Globus pallidus (tissue), 1 donor: ENCODE measurements at places on chromosomes 7 and 10.

DNA sequence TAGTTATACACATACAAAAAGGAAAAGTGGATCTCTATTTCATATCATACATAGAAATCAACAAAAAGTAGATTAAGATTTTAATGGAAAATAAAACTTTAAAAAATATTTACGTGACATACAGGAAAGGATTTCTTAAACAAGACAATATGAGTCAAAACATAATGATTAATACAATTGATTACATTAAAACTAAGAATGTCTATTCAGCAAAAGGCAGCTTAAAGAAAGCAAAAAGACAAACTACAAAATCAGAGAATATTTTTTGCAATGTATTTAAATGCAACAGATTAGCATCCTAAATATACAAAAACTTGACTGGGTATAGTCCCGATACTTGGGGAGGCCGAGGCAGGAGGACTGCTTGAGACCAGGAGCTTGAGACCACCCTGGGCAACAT is 50.5 kb downstream of the VAX1 start:
- DNase-seq: no peak

DNA sequence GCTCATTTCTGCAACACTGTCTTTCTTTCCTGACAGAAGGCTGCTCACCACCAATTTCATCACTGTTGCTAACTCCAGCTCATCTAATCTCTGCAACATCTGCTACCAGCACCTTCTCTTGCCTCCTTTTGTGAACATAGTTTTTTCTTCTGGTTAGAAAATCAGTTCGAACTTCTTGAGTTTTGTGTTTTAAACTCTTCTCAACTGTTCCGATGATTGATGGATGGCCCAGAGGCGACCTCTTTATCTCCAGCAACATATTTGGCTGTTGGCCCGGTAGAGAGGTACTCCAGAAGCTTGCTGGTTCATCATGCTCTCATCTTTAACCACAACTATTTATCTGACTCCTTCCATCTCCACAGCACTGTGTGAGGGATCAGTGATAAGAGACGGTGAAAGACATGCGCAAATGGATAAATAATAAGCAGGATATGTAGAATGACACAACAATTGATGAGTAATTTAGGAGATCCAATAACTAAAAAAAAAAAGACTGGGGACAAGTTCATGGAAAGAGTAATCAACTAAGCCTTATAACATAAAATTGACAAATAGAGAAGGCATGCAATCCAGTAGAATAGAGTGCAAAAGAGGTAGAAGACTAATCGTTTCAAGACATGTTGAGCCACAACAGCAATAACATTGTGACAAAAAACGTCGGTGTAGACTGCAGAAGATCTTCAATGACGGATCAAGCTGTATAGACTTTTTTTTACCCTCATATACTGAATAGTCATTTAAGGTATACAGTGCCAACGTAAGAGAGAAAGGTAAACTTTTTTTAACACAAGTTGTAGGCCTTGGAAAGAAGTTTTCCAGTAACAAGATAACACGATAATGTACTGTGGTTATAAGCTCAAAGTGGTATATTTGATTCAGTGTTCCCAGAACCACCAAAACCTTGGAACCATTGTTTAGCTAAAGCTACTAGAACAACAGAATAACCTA is 152.2 kb downstream of the CRPPA start:
- no peak for DNase-seq

- DNase-seq: no peak
Observed at GRCh38 chr10:58565271-58565670, 52.6 kb downstream of the BICC1 start.

DNA sequence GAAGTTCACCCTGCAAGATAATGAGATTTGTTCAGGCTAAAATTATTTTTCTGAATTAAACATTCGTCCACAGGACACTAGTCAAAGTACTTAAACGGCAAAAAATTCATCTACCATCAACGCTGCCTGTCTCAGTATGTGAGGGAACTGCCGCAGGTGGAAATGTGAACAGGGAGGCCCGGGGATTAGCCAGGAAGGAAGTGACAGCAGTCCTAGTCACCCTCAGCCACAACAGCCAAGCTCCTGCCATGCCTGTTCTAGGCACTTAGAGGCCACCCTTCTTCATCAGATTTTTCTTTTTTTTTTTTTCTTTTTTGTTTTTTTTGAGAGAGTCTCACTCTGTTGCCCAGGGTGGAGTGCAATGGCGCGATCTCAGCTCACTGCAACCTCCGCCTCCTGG is 9.4 kb downstream of the NUDT5 start:
- DNase-seq: no peak

DNA sequence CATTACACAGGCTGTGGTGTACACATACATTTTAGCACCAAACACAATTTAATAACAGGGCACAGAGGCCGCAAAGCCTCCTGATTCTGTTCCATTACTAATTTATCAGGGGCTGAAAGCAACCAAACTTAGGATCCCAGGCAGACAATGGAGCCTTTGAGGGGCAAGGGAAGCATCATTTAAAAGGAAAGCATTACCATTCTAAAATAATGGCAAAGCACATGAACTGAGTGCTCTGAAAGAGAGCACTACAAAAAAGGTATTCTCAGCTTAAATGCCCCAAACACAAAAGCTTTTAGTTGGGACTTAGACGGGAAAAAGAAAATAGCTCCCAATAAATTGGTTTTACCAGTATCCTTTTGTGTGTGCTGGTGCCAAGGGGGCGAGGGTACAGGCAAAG is 282.0 kb upstream of the ETV1 start:
- DNase-seq: no peak

DNA sequence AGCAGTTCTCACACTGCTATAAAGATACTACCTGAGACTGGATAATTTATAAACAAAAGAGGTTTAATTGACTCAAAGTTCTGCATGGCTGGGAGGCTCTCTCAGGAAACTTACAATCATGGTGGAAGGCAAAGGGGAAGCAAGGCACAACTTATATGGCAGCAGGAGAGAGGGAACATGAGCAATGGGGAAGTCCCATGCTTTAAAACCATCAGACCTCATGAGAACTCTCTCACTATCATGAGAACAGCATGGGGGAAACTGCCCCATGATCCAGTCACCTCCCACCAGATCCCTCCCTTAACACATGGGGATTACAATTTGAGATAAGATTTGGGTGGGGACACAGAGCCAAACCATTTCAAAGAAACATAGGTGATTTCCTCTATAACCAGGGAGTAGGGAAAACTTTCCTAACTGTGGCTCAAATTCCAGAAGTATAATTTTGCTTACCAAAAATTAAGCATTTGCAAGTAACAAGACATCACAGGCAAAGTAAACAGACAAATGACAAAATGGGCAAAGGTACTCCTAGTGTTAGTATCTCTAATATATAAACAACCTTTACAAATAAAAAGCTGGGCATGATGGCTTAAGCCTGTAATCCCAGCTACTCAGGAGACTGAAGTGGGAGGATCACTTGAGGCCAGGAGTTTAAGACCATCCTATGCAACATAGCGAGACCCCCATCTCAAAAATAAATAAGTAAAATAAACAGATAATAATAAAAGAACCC is 88.0 kb downstream of the KBTBD2 start:
- no peak for DNase-seq

DNA sequence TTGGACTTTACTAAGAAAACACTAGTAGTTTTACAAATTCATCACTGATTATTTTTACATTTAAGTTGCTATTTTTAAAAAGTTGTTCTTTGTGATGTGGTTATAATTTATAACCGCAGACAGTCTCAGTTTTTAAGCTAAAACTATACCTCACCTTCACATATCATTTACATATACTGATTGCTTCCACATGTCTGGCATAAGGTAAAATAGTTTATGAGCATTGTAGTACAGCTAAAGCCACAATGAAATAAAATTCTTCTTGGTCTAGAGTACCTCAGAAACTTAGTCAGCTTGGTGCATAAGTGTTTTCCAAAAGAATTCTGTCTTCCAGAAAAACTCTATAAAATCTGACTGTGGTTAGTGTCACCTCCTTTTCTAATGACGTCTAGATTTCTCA is 13.0 kb downstream of the SEMA3A start:
- DNase-seq: no peak

DNA sequence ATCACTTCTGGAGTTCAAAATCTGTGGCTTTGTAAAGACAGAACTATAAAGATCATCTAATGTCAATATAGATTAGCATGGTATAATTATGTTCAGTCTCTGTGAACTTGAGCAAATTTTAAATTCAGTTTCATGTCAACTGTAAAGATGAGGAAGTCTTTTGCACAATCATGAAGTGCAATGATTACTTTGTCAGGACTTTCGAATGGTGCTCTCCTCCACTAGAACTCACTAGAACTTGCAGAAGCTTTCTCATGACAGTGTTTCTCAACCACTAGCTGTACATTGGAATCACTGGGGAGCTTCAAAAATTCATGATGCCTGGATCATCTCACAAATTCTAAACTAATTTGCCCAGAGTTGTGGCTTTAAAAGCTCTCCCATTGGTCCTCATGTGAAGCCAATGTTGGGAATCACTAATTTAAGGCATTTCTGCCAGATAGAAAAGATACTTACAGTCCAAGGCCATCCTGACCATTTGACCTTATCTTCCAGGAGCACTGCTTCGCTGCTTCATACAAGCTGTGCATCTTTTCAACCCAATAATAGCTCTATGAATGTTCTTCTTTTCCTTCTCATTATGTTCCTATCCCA is 12.9 kb downstream of the OR2AE1 start:
- no peak for DNase-seq

GRCh38 chr10:44369854-44370253 is 15.0 kb downstream of the CXCL12 start:
- DNase-seq: no peak

- DNase-seq: no peak
Observed at GRCh38 chr10:11796474-11796873, 26.7 kb upstream of the PROSER2 start.

- DNase-seq: no peak
Observed at GRCh38 chr7:157819455-157819807, 482.6 kb downstream of the DNAJB6 start.

DNA sequence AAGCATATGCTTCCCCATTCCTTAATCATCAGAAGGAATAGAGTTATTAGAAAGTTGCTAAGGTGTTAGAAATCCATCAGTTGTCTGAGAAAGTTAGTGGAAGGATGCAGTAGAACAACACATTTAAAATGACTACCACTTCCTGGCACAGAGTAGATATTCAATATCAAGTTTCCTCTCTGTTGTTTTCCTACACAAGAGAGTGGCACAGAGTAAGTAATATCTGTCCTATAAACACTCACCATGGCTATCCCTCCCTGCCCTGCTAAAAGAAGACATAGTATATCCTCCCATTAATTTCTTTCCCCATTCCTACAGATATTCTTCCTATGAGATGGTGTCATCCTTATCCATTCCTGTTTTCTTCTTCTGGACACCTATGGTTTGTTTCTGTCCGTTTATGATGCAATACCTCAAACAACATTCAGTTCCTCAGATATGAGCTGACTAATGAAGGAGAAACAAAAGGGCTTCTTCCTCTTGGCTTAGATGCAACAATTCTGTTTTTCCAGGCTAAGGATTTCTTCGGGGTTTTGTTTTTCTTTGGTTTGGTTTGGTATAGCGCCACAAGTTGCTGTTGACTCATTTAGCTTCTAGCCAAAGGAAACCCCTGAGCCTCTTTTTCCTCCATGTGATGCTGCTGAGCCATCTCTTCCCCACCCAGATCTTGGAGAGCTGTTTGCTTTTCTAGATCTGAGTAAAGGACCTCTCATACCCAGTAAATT is 32.9 kb upstream of the BPGM start:
- no peak for DNase-seq

- peak; percentile 51 for DNase-seq
Observed at GRCh38 chr7:28155019-28155660, 25.5 kb downstream of the JAZF1 start.

- no peak for DNase-seq
Observed at GRCh38 chr10:11934262-11934661, 108.3 kb downstream of the UPF2 start.

- DNase-seq: no peak
Observed at GRCh38 chr7:156722043-156722826, 81.7 kb downstream of the RNF32 start.

- no peak for DNase-seq
Observed at GRCh38 chr10:110336111-110336721, 31.5 kb upstream of the SMNDC1 start.

DNA sequence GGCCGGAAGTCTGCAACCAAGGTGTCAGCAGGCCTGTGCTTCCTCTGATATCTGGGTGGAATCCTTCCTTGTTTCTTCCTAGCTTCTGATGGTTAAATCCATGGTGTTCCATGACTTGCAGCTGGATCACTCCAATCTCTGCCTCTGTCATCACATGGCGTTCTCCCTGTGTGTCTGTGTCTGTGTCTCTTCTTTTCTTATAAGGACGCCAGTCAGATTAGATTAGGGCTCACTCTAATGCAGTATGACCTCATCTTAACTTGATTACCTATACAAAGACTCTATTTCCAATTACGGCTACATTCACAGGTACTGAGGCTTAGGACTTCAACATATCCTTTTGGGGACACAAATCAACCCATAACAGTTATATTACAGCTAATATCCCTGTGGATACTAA is 70.3 kb upstream of the FAM3C start:
- no peak for DNase-seq

GRCh38 chr7:73442222-73442902 is 8.8 kb downstream of the FZD9 start:
- DNase-seq: no peak

GRCh38 chr7:45027774-45028114 is 27.7 kb downstream of the CCM2 start:
- DNase-seq: no peak

DNA sequence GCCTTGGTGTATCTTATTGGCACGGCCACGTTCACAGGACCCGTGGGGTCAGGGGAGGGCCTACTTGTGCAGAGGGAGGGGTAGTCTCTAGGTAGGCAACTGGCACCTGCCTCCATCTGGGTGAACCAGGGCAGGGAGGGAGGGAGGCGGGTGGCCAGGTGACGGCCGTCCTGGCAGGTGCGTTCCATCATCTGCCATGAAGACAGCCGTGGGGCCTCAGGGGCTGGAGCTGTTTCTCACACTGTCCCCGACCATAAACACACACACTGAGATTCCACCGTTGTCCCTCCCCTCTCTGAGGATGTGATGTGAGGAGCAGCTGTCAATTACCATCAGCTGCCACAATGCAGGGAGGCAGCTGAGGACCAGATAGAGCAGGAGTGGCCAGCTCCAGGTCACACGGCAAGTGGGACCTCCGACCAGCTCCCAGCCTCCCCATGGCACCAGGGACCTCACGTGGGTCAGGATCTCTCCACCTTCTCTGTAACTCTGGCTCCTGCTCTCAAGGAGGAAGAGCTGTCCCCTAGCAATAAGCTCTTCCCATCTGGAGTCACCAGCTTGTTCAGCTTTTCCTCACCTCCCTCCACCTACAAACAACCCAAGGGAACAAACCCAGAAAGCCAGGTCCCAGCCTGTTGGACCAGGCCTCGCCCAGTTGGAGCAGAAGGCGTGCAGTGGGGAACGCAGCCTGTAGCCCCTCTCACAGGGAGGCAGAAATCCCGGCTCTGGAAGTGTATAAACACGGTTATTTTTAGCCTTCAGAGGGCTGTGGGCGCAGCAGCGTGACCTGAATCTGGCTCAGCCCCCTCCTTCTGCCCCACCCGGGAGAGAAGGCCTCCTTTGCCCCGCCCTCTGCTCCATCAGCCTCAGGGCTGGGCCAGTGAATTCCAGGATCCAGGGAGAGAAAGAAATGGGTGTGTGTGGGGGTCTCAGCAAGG is 33.1 kb downstream of the ZMIZ1 start:
- no peak for DNase-seq

- DNase-seq: peak; percentile 64
Observed at GRCh38 chr10:97498841-97499560, at the start of gene UBTD1. Gene UBTD1 (plus strand): TSS chr10:97498924. CDS start chr10:97499204, 280 bp downstream.
